ENCODE measurements at places on chromosomes 5 and 9. TPM values are rescaled to one million over a fixed set of nuclear protein-coding genes. Genes with fewer than 3 reads are reported as not detected.
A peak's percentile ranks its signal among the peaks of the same experiment; 100 is the strongest.

GRCh38 chr9:26673261-26673660, 219.3 kb downstream of the CAAP1 start:
- no peaks in the 10 kb centered on the region for H3K27me3 ChIP-seq
- no peak for DNase-seq
- no peaks in the 10 kb centered on the region for H3K36me3 ChIP-seq
- H3K27ac ChIP-seq, result no peak overlapping the region

DNA sequence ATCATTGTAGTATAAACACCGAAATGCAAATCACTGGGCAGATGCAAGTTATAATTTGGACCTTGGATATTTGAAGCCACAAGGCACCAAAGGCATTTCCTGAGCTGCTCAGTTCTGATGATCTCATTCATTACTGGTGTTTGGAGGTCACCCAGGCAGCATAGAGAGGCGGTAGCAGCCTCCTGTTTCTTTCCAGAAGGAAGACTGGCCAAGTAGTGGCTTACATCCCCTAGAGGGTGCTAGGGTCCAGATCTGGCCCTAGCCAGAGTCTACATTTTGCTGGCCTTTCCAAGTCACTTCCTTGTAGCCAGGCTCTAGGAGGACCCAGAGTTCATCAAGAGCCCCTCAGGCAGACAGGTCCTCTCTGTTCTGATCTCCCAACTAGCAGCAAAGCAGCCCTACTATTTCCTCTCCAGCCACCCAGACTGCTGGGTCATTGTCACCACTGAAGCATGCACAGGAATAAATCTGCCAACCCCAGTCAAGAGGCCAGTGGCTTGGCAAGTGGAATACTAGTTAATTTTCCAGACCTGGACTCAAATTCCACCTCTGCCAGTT, 33.4 kb upstream of the TTC1 start:
- H3K36me3 ChIP-seq, result no peaks in the 10 kb centered on the region
- H3K4me1 ChIP-seq, result no peaks in the 10 kb centered on the region
- peaks cover 18% of the 10 kb centered on the region for H3K27me3 ChIP-seq
- DNase-seq, result no peak

DNA sequence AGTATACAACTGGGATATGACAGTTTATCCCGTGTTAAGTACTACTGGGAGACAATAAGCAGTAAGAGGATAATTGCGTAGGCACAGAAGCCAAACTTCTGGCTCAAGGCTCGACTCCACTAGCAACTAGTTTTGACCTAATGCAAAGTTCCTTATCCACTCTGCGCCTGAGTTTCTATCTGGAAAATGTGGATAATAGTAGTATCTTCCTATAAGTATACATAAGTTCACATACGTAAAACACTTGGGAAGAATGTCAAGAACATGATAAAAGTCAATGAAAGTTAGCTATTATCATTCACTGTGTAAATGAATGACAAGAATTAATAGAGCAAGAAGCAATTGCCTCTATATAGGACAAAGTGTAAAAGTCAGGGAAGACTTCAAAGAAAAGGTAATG, 45.7 kb downstream of the FTMT start:
- H3K4me1 ChIP-seq, result no peaks in the 10 kb centered on the region
- no peaks in the 10 kb centered on the region for H3K27me3 ChIP-seq
- DNase-seq, result no peak
- H3K27ac ChIP-seq, result no peak overlapping the region

DNA sequence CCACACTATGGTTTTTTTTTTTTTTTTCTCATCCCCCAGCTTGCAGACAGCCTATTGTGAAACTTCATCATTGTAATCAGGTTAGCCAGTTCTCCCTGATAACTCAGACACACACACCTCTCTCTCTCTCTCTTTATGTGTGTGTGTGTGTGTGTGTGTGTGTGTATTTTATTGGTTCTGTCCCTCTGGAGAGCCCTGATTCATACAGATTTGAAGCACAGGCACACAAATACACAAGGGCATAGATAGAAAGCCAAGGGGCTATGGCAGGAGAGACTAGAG, 20.6 kb upstream of the VCAN start:
- H3K36me3 ChIP-seq, result no peaks in the 10 kb centered on the region
- H3K4me3 ChIP-seq, result no peak overlapping the region
- DNase-seq, result no peak
- no peak overlapping the region for H3K27ac ChIP-seq
- H3K4me1 ChIP-seq, result no peaks in the 10 kb centered on the region

DNA sequence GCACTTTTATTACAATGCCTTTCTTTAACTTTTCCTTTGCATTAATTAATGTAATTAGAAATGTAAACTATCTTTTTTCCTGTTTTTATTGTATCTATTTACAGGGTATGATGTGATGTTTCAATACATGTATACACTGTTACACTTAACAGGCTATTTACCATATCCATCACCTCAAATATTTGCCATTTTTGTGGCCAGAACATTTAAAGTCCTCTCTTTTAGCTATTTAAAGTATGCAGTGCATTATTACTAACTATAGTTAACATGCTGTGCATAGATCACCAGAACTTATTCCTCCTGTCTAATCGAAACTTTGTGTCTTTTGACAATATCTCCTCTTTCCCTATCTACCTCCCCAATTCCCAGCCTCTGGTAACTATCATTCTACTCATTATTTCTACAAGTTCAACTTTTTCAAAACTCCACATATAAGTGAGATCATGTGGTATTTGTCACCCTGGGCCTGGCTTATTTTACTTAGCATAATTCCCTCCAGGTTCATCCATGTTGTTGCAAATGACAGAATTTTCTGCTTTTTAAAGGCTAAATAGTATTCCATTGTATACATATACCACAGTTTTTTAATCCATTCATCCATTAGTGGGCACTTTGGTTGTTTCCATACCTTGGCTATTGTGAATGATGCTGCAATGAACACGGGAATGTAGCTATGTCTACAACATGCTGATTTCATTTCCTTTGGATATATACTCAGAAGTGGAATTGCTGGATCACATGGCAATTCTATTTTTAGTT, 32.8 kb downstream of the OR2K2 start:
- H3K4me1 ChIP-seq, result no peaks in the 10 kb centered on the region
- DNase-seq, result no peak
- no peak overlapping the region for H3K4me3 ChIP-seq
- no peak overlapping the region for H3K27ac ChIP-seq
- no peaks in the 10 kb centered on the region for H3K27me3 ChIP-seq
- H3K36me3 ChIP-seq, result no peaks in the 10 kb centered on the region

DNA sequence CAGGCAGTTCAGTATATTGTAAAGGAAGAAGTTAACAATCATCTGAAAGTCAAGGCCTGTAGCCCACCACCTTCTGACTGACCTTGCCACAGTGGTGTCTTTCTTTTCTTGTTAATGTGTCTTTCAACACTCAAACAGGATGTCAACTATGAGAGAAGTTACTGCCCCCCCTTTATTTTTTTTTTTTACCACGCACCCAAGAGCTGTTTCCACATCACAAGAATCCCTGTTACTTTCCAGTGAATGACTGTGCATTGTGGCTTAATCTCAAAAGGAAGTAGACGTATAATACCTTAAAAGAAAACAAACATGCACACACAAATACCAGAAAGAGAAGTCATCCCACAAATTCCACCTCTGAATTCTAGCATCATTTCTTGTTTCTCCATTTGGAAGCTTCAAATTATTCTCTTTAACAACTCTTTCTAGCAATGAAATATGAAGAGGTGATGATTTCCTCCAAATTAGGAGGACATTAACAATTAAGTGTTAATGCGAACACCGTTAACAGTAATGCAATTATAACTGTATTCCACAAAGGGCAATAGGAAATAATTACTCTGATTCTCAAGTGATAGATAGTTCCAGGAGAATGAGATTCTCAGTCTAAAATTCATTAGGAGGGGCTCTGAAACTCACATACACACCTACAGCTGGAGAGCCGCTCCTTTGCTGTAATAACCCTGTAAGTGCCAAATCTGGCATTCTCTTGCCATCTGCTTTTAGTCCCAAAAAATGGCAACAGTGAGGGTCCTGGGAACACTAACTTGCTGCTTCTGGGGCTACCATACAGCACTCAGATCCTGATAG, 201.0 kb downstream of the EFNA5 start:
- H3K4me3 ChIP-seq, result no peak overlapping the region
- no peaks in the 10 kb centered on the region for H3K27me3 ChIP-seq
- no peaks in the 10 kb centered on the region for H3K36me3 ChIP-seq
- H3K27ac ChIP-seq, result no peak overlapping the region
- H3K4me1 ChIP-seq, result peaks cover 14% of the 10 kb centered on the region
- peak; percentile 37 for DNase-seq

DNA sequence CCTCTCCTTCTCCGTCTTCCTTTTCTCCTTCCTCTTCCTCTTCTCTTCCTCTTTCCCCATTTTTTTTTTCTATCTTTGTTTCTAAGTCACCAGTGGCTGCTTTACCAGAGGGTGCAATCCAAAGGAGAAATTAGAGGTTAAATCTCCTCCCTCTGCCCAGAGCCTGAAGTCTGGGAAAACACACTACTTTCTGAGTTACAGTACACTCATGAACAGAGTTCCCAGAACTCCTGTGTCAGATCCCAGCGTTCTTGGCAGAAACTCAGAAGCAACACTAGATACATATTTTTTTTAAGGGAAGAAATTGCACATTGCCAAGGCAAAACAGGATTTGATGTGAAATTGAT, 189.0 kb downstream of the SNCAIP start:
- DNase-seq, result no peak
- H3K27me3 ChIP-seq, result no peaks in the 10 kb centered on the region
- H3K4me3 ChIP-seq, result no peak overlapping the region

DNA sequence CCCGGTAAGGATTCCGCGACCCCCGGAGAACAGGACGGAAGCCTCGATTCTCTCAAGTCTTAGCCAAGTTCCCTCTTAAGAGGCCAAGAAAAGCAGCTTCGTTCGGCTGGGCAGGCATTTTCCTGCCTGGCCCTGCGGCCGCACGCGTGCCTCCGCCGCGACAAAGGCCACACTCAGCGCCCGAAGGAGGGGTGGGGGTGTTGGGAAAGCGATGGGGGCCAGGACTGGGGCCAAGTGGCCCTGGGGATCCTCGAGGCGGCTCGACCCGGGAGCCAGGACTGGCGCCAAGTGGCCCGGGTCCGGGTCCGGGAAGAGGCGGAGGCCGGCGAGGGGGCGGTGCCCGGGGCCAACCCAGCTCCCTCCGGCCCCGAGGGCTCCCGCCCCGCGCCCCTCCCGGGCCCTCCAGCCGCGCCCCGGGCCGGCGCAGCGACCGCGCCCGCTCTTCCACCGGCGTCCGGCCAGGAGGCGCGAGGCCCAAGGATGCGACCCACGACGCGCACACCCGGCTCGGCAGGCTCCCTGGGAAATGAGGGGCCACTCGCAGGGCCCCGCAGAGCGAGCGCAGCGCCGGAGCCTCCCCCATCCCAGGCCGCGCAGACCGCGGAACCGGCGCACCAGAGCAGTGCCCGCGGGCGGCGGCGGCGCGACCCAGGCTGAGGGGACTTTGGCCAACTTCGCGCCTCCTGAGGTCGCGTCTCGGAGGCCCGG, 756 bp downstream of the VAV2 start:
- no peak for DNase-seq
- no peaks in the 10 kb centered on the region for H3K27me3 ChIP-seq
- no peak overlapping the region for H3K27ac ChIP-seq
- H3K4me3 ChIP-seq, result no peak overlapping the region
- peaks cover 11% of the 10 kb centered on the region for H3K4me1 ChIP-seq
- no peaks in the 10 kb centered on the region for H3K36me3 ChIP-seq

GABRP gene
- total RNA-seq, result not detected

CFAP90 gene
- total RNA-seq, result not detected

CDH9 gene
- total RNA-seq, result not detected

FSTL4 gene
- total RNA-seq, result 0.33 TPM

All from CD8-positive, alpha-beta memory T cell (primary cell).